GM19239 (cell line): ENCODE measurements at places on chromosomes 1 and 21.

DNA sequence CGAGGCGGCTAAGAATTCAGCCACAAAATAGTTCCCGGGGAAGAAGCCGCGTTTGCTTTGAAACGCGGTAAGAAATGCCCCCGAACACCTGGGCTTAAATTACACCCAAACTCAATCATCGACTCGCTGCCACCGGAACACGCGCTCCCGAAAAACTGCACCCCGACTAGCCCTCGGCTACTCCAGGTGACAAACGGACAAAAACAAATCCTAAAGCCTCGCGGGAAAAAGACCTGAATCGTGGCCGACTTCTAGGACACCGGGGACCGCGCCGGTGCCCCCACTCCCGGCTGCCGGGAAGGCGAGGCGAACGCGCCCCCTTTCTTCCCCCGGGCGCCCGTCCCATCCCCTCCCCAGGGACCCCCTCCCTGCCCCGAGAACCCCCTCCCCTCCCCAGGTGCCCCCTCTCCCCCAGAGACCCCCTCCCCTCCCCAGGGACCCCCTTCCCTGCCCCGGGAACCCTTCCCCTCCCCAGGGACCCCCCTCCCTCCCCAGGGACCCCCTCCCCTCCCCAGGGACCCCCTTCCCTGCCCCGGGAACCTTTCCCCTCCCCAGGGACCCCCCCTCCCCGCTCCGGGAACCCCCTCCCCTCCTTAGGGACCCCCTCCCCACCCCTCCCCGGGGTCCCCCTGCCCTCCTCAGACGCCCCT, 628 bp downstream of the C1orf159 start:
- DNase-seq, result no peak

DNA sequence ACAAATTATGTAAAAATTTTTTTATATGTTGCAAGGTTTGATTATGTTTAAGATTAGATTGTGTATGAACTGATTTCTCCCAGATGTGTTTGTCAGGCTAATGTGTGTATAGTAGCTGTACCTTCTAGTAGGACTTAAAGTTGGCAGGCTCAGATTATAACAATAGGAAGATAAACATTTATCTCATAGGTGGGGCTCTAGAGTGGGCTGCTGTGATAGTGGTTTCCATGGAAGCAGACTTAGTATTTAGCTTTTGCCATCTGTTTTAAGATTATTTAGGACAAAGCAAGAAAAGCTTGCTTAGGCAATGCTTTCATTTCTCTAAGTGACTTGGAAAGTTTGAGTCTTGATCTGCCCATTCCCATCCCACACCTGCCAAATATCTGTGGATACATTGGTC, 187.7 kb upstream of the CACYBP start:
- DNase-seq, result no peak

- no peak for DNase-seq
These were observed 49.9 kb upstream of the EDN2 start for GRCh38 chr1:41534181-41535076.

DNA sequence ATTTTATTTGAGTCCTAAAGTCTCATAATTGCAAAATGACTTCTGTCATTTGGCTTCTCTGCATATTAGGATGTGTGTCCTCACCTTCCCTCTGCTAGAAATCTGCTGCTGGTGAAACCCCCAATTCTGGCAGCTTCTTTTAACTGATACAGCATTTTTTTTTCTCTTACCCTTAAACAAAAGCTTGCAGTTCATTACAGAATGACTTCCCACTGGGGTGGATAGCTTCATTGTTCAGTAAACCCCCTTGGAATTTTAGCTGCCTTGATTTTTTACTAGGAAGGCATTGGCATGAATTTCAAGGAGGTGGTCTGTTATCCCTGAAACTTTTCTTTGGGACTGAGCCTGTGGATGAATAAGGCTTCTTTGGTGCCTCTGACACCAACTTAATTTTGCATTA, 16.8 kb downstream of the TSEN15 start:
- no peak for DNase-seq
